ENCODE measurements at places on chromosomes 1 and 21.

- DNase-seq = no peak
Observed at GRCh38 chr1:8472668-8473067, 154.8 kb downstream of the SLC45A1 start.

DNA sequence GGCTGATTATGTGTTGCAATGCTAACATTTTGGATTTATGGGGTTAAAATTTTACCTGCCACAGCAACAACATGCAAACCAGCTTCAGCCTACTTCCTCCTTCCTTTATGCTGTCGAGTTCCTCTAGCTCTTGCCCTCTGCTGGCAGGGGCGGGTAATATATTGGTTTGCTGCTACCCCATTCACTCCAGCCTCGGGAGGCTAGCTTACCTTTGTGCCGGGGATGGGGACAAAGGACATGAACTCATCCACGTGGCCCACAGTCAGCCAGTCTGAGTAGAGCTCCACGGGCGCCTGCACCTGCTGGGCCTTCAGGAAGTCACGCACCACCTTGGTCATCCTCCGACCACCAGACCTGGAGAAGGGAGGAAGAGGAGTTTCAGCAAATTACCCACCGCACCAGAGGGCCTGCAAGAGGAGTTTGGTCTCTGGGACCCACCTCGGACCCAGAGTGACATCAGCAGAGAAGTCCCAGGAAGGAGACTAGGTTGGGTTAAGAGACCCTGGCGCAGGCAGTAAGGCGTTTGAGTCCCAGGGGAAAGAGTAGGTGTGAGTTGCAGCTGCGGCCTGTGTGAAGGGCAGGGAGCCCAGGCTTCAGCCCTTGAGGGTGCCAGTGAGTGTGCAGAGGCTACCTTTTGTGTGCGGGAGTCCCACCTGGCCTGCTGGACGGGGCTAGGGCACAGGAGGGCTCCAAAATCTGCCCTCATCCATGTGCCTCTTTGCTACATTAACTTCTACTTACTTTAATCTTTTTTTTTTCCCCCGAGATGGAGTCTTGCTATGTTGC is 21.8 kb upstream of the SDHB start:
- DNase-seq = no peak

DNA sequence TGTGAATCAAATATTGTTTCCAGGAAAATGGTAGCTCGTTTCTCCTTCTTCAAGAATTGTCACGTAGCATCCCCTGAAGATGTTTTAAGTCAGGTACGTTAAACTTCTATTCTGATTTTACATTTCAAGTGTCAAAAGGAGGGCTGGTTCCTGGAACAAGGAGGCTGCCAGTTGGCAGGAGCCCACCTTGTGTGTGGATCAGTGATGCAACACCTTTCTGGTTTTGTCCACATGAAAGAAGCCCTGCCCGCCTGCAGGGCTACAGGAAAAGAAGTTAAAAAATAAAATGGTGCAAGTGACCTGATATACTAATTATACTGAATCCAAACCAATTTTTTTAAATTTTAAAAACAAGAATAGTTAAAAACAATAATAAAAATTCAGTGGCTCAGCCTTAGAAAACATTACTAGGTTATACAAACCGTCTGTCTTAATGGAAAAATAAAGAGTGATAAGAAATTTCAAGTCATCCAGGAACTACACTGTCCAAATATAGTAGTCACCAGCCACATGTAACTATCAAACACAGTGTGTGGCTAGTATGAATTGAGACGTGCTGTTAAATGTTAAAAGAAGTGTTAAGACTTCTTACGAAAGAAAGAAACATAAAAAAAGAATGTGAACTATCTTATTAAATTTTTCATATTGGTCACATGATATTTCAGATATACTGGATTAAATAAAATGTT is 123.1 kb downstream of the APP start:
- no peak for DNase-seq

GRCh38 chr1:34101151-34101550 is 63.9 kb downstream of the CSMD2 start:
- no peak for DNase-seq

Data from muscle of arm (tissue), 14 donors.